Activated CD4-positive, alpha-beta T cell treated with anti-CD3 and anti-CD28 coated beads for 24 hours (primary cell): ENCODE measurements at places on chromosomes 1 and 21.

DNA sequence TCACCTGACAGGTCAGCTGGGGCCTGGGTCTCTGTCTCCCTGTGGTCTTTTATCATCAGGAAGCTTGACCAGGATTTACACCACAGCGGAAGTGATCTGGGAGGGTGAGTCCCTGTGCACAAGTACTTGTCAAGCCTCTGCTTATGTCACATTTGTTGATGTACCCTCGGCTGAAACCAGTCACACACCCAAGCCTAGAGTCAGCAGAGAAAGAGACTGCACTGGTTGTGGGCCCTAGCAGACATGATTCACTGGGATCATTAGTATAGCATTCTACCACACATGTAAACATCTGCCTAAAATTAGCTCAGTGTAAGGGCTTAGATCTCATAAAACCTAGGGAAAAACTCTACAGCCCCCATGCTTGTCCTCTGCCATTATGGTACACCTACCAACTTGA lies 79.3 kb upstream of the LAMC2 start:
- no peak for DNase-seq

GRCh38 chr21:44681861-44682579 lies at the start of gene KRTAP12-1:
Gene KRTAP12-1 (minus strand): TSS chr21:44682163. CDS start chr21:44682123, 40 bp downstream.
- no peak for DNase-seq

- no peak for DNase-seq
Observed at GRCh38 chr1:233962878-233963277, 58.4 kb downstream of the SLC35F3 start.

DNA sequence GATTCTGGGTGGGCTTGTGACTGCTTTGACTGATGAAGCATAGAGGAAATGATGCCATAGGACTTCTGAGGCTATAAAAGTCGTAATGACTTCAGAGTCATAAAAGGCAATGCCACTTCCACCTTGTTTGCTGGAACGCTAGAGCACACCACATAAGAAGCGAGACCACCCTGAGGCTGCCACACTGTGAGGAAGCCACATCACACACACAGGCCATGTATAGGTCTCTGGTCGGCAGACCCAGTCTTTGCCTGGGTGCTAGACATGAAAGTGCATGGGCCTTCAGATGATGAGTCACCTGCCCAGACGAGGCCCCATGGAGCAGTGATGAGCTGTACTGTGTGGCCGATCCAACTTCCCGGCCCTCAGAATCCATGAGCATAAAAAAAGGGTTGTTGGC lies 14.2 kb upstream of the KANK4 start:
- DNase-seq = no peak

- DNase-seq = no peak
Observed at GRCh38 chr1:115173151-115173550, 83.8 kb upstream of the TSPAN2 start.

DNA sequence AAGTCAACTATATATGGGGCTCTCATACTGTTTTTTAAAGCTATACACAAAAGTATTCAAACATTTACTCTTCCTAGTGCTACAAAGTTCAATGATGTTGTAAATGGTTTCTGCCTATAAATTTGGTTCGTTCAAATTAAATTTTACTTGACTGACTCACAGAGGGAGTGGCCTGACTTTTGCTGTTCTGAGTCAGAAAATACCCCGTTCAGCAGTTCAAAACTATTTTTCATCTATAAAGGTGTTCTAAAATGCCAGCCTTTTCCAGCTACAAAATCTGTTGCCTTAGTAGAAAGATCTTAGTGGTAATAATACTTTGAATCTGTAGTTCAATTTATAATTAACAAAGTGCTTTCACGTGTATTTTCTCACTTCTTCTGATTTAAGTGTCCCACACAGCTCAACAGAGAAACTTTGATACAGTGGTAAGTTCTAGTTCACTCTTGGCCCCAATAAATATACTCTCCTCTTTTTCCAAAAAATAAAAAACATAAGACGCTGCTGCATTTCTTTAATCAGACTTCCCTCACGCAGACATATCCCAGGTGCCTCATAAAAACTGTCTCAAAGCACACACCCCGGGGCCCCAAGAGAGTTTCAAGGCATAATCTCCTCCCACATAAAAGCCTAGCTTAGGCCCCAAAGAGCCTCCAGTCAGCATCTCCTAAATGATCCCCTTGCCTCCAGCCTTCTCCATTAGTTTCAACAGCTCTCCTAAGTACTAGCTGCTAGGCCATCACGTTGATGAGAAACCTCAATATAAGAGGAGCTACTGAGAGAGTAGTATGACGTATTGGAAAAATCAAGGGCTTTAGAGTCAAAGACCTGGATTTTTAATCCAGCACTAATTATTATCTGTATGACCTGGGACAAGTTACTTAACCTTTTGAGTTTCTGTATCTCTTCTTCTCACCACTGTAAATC lies 3.2 kb downstream of the PTP4A2 start:
- no peak for DNase-seq
